ENCODE measurements at places on chromosomes 3 and 15. TPM values are rescaled to one million over a fixed set of nuclear protein-coding genes. Genes with fewer than 3 reads are reported as not detected.
A peak's percentile ranks its signal among the peaks of the same experiment; 100 is the strongest.

DNA sequence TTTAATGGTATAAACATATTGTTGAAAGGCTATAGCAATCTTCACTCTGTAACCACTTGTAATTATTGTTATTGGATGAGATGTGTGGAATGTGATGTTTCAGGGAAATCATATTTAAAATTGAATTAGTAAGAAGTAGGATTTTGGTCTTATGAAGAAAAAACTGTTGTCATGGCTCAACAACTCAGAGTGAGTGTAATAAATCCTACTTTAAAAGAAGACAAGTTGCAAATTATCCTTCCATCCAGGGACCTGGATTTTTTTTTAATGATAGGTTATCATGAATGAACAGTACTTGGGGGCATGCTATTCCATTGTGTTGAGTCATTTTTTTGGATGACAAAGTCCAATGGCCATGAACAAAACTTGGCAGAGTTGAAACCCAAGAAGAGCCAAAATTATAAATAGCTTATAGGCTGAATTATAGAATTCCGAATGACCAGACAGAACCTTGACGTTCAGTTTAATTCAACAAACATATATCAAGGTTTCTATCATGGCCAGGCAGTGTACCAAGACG is 625.5 kb upstream of the ZNF717 start:
- H3K27ac ChIP-seq, result no peak overlapping the region
- no peak for DNase-seq
- H3K36me3 ChIP-seq, result no peaks in the 10 kb centered on the region
- H3K4me1 ChIP-seq, result no peaks in the 10 kb centered on the region

Gene CILP
- total RNA-seq, result 0.05 TPM

Gene ABHD10
- total RNA-seq, result 36.7 TPM

DNA sequence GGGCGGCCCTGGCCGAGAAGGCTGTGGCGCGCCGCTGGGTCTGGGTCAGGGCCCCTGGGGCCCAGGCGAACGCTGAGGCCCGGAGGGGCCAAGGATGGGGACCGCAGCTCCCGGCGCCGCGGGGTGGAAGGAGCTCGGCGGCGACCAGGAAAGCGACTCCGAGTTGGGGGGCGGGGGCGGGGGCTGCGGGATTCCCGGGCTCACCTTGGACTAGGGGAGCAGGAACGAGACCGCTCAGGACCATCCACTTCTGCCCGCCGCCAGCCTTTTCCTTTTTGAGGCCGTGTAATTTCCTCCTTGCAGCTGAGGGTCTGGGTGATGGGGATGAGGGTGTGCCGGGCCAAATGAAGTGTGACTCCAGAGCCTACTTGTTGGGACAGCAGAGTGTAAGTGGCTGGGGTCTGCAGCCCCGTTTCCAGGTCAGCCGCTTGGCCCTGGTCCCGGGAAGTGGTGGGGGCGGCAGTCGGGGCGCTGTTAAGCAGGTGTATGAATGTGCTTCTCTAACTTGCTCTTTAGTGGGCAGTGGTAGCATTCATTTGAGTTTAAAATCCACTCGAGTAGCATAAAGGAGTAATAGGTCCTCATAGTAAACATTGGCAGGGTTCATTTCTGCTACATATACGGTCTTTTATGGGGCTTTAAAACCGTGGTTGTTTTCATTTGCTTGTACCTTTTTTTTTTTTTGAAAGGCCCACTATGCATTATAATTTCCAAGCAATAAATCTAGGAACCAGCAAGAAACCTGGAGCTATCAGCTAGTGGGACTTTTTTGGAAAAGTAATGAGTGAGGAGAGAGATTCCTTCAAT is 717 bp downstream of the PXK start:
- no peak overlapping the region for H3K27ac ChIP-seq
- no peaks in the 10 kb centered on the region for H3K36me3 ChIP-seq
- H3K4me1 ChIP-seq, result peaks cover 10% of the 10 kb centered on the region
- DNase-seq, result no peak

DNA sequence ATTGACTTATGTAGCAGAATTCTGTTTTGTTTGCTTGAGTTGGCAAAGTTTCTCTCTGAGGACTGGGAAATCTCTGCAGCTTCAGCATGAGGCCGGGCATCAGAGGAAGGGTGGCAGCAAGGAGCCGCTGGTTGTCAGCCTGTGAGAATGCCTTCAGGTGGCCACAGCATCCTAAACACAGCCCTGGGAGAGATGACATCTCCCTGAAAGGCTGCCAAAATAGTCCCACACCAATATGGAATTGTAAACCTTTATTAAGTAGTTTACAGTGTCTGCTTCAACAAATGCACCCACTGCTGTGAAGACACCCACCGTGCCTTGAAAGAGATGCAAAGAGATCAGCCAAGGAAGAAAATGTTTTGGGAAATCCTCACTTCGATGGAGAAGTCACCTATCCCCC is 609.7 kb upstream of the ARRDC4 start:
- H3K4me3 ChIP-seq, result no peak overlapping the region
- no peaks in the 10 kb centered on the region for H3K4me1 ChIP-seq
- no peaks in the 10 kb centered on the region for H3K36me3 ChIP-seq
- DNase-seq, result no peak
- no peak overlapping the region for H3K27ac ChIP-seq

Gene GOLGA8T
- total RNA-seq, result not detected

DNA sequence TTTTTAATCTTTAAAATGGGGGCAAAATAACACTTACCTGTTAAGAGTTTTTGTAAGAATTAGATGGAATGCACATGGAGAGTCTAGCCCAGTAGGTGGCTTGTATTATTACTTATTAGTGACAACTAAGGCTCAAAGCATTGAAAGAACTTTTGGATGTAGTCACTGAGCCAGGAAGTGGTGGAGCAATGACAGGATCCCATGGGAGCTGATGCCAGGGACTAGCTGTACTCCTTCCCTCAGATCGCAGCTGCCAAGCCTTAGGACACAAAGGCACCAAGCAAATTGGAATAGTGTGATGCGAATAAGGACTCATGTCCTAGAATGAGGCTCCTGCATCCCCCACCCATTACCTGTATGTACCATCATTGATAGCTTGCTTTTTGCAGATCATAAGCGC is 370.4 kb upstream of the RGMA start:
- H3K27me3 ChIP-seq, result no peaks in the 10 kb centered on the region
- no peak for DNase-seq
- no peaks in the 10 kb centered on the region for H3K4me1 ChIP-seq
- H3K27ac ChIP-seq, result no peak overlapping the region

DNA sequence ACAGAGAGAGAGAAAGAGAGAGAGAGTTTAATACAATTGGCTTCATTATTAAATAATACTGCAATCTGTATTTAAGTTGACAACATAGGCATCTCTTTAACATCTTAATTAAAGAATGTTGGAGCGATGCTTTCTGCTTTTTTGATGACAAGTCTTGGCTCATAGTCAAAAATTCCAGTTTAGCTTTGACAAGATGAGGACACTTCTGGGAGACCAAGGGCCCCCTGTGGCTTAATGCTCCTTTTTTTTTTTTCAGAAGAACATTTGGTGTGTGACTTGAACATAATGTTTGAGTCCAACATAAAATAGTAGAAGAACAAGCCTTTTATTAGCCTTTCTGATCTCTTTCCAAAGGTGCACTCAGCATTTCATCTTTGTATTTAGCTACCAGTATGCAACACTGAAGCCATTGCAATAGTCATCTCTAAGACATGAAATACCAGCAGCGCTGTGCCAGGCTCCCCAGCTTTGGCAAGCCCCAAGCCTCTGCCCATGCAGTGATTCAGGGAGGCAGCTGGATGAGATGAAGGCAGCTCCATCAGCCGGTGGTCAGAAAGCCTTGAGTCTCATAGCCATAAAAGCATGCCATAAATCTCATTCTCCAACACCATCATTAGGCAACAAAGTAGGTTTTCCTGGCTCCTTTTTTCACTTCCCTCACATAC is 349.4 kb upstream of the SEMA6D start:
- DNase-seq, result no peak
- no peak overlapping the region for H3K27ac ChIP-seq
- no peaks in the 10 kb centered on the region for H3K4me1 ChIP-seq
- no peaks in the 10 kb centered on the region for H3K27me3 ChIP-seq
- no peaks in the 10 kb centered on the region for H3K36me3 ChIP-seq

Gene DGKG
- total RNA-seq, result 4.7 TPM

Gene MAGEL2
- not detected for total RNA-seq

- H3K27me3 ChIP-seq, result no peaks in the 10 kb centered on the region
- no peak overlapping the region for H3K27ac ChIP-seq
- H3K36me3 ChIP-seq, result no peaks in the 10 kb centered on the region
- peak; percentile 16 for DNase-seq
- no peak overlapping the region for H3K4me3 ChIP-seq
These were observed 87.2 kb downstream of the TGFBR2 start for GRCh38 chr3:30693470-30694120.

Gene GATM
- 42.5 TPM for total RNA-seq

Gene SLC9C1
- total RNA-seq, result not detected

GRCh38 chr3:9167222-9167621 is 82.2 kb downstream of the SRGAP3 start:
- no peak overlapping the region for H3K27ac ChIP-seq
- H3K36me3 ChIP-seq, result no peaks in the 10 kb centered on the region
- H3K27me3 ChIP-seq, result no peaks in the 10 kb centered on the region
- no peak for DNase-seq

DNA sequence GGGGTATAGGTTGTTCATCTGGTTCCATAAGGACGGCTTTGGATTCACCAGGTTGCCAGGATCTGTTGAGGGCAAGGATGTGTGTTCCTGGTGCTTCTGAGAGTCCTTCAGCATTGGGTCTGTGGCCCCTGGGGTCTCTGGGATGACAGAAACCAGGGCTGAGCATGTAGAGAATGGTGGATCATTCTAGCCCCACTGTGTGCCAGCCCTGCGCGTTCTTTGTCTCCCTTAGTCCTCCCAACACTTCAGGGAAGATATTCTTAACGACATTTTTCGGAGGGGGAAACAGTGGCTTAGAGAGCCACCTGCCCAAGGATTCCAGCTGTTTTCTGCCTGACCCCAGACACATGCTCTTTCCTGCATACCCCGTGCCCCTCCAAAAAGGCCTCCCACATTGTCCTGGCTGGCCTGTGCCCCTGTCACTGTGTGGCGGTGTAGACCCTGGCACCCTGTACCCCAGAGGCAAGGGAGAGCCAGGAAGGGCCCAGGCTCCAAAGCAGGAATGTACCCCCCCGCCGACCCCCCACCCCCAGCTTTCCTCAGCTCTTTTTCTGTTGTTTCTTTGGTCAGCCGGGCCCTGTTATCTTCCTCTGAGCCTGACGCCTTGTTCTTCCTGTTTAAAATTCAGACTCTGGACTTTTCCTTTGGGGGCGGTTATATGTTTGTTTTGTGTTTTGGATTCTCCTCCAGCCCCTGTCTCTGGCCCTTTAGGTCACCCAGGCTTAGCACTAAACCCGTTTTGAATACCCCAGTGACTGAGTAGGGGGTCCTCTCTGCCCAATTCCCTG is 57.8 kb upstream of the SMAD6 start:
- H3K4me1 ChIP-seq, result no peaks in the 10 kb centered on the region
- no peak overlapping the region for H3K4me3 ChIP-seq
- H3K27ac ChIP-seq, result no peak overlapping the region
- no peak for DNase-seq
- no peaks in the 10 kb centered on the region for H3K36me3 ChIP-seq

Gene AHSG
- 1.2 TPM for total RNA-seq

- no peak overlapping the region for H3K4me3 ChIP-seq
- no peaks in the 10 kb centered on the region for H3K27me3 ChIP-seq
- no peaks in the 10 kb centered on the region for H3K36me3 ChIP-seq
- peaks cover 24% of the 10 kb centered on the region for H3K4me1 ChIP-seq
- peak; percentile 44 for DNase-seq
These were observed 63.7 kb downstream of the SLC30A4 start for GRCh38 chr15:45458746-45459403.

Gene TP63
- total RNA-seq, result 8.3 TPM

DNA sequence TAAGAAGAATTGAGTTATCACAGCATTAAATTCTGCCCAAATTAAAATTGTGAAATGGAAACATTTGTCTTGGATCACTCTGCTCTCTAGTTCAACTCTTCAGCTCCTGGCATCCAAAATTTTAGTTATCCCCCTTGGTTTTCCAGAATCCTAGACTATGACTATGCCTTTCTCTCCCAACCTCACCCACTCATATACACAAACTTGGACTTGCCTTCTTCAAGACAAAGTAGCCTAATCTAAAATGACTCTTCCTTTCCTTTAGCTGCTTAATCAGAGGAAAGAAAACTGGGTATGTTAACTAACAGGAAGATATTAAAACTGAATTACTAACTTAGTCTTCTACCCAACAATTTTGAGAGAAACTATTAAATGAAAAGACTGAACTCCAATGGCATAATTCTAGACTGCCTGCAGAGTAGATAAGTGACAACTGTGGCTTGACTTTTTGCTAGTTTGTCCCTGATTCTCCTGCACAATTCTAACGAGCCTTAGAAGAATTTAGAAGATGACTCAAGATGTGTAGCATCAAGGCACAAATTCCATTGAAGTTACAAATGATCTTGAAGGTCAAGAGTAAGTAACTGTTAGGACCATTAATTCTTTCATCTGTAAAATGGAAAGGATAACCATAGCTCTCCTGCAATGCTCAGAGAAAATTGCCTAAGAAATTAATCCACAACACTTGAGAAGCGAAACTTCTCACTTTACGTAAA is 5.2 kb upstream of the GOLIM4 start:
- no peak for DNase-seq
- no peaks in the 10 kb centered on the region for H3K4me1 ChIP-seq
- H3K27me3 ChIP-seq, result no peaks in the 10 kb centered on the region
- no peak overlapping the region for H3K27ac ChIP-seq

Gene ITIH3
- total RNA-seq, result 0.15 TPM

DNA sequence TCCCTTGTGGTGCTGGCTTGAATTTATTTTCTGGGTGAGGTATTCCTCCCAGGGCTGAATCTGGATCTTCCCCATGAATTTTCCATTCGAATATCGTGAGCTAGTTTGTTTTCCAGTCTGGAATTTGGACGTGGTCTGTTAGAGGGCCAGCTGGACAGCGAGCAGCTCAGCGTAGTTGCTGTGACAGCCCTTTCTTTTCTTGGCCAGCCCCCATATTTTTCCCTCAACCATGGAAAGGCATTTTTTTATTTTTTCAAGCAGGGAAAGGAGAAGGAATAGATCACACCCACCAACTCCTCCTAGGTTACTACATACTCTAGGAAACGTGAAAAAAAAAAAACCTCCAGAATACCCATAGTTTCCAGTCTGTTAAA is 152.0 kb downstream of the KLHL25 start:
- DNase-seq, result no peak
- peaks cover 24% of the 10 kb centered on the region for H3K36me3 ChIP-seq
- no peaks in the 10 kb centered on the region for H3K27me3 ChIP-seq
- no peak overlapping the region for H3K4me3 ChIP-seq
- peaks cover 8% of the 10 kb centered on the region for H3K4me1 ChIP-seq

- H3K4me3 ChIP-seq, result no peak overlapping the region
- no peak overlapping the region for H3K27ac ChIP-seq
- H3K4me1 ChIP-seq, result no peaks in the 10 kb centered on the region
- H3K36me3 ChIP-seq, result no peaks in the 10 kb centered on the region
These were observed 17.5 kb downstream of the PPP2R3A start for GRCh38 chr3:135982922-135983581.

GRCh38 chr3:94294806-94295205 is 231.9 kb downstream of the NSUN3 start:
- no peak for DNase-seq
- H3K27ac ChIP-seq, result no peak overlapping the region
- no peaks in the 10 kb centered on the region for H3K27me3 ChIP-seq
- H3K4me1 ChIP-seq, result no peaks in the 10 kb centered on the region
- no peak overlapping the region for H3K4me3 ChIP-seq

GRCh38 chr15:74808840-74809229 is 3.8 kb upstream of the LMAN1L start:
- H3K27ac ChIP-seq, result no peak overlapping the region
- H3K4me1 ChIP-seq, result no peaks in the 10 kb centered on the region
- no peak overlapping the region for H3K4me3 ChIP-seq
- peaks cover 2% of the 10 kb centered on the region for H3K36me3 ChIP-seq
- no peaks in the 10 kb centered on the region for H3K27me3 ChIP-seq
- no peak for DNase-seq

- H3K27me3 ChIP-seq, result no peaks in the 10 kb centered on the region
- H3K36me3 ChIP-seq, result no peaks in the 10 kb centered on the region
- DNase-seq, result no peak
- H3K4me3 ChIP-seq, result no peak overlapping the region
- no peak overlapping the region for H3K27ac ChIP-seq
- H3K4me1 ChIP-seq, result peaks cover 9% of the 10 kb centered on the region
These were observed 30.6 kb upstream of the CP start for GRCh38 chr3:149252272-149252671.

Measured in GM12878 (cell line).